ENCODE measurements at places on chromosomes 16 and 17.

DNA sequence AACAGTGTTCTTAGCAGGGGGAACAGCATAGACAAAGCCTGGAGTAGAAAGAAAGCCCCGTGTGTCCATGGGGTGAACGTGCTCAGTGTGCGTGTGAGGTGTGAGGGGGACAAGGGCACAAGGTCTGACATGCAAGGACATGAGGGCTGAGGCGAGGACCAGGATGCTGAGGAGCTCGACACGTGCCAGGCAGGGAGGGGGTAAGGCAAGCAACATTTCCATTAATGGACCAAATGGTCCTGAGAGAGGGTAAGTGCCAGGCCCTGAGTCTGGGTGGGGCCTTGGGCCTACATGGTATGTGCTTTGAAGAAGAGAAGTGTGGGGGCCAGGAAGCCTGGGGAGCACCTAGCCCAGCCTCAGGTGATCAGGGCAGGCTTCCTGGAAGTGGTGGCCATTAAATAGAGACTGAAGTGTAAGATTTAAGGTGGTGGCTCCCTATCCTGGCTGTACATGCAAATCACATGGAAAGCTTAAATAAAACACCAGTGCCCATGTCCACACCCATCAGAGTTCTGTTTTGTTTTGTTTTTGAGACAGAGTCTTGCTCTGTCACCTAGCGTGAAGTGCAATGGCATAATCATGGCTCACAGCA, 29.3 kb downstream of the ADCY7 start:
- DNase-seq: no peak

DNA sequence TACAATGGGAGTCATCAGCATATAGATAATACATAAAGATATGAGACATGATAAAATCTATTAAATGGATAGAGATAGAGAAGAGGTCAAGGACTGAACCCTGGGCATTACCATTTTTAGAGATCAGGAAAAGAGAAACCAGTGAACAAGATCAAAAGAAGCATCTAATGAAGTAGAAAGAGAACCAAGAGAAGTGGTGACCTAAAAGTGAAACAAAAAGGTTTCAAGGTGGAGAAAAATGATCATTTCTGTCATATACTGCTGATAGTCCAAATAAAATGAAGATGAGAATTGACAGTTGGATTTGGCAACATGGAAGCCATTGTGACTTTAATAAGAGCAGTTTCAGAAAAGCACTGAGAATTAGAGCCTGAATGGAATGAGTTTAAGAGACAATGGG, 165.1 kb downstream of the PPM1E start:
- DNase-seq: no peak

- DNase-seq: no peak
Observed at GRCh38 chr17:70820276-70820675, 650.9 kb downstream of the KCNJ2 start.

DNA sequence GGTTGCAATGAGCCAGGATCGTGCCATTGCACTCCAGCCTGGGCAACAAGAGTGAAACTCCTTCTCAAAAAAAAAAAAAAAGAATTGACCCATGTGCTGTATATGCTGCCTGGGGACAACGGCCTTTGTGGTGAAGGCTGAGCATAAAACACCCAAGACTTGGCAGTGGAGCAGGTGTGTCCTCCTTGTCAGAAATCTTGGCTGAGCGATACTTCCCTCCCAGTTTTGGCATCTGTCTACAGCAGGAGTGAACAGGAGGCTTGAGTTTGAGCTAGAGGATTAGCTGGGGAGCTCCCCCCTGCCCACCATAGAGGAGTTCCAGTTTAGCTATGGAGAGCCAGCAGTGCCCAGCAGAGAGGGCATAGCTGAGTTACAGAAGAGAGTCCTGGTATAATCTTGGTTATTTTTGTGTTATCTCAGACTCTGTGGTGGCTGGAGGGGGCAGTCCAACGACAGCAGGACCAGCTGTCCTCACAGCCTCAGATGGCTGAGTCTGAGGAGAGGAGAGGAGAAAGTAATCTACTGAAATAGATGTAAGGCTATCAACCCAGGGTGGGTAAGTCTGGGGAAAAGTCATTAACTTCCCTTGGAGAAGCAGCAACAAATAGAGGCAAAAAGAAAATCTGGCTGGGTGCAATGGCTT, 18.4 kb downstream of the SP2 start:
- no peak for DNase-seq

GRCh38 chr17:21213638-21214014, 335 bp downstream of the TMEM11 start:
- peak; percentile 75 for DNase-seq

DNA sequence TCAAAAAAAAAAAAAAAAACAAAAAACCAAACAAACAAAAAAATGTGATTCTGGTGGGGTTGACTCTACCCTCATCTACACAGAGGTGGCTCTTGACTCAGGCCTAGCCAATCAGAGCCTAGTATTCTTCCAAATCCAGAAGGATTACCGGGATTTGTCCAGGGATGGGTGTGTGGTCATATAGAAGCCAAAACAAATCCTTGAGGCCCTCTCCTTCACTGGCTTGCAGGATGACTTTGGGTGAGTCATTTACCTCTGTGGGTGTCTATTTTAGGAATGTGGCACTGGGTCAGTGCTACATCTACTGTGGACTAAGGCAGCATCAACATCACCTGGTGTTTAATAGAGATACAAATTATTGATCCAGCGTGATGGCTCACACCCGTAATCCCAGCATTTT, 93.2 kb upstream of the RBBP6 start:
- no peak for DNase-seq

GRCh38 chr17:47813512-47814031, 8.0 kb downstream of the OSBPL7 start:
- DNase-seq: no peak

- DNase-seq: no peak
Observed at GRCh38 chr16:86892509-86892908, 314.2 kb downstream of the FOXL1 start.

- DNase-seq: peak; percentile 19
Observed at GRCh38 chr16:27920391-27920891, 143.1 kb downstream of the GSG1L start.

DNA sequence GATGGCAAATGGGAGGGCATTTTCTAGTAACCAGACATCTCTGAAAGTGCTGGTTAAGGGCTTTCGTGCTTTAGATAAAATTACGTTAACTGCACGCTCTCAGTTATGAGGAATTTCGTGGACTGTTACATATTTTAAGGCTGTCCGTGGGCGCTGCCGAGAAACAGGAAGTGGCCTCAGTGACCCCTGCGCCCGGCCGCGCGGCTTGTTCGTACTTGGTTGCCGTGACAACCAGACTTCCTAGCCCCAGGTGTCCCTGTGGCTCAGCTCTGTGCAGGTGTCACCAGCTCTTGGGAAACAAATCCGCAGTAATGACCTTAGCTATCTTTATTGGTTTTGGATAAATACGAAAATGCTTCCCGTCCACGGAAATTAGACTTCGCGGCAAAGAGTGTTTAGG, 52.7 kb downstream of the LMF1 start:
- DNase-seq: peak; percentile 30

DNA sequence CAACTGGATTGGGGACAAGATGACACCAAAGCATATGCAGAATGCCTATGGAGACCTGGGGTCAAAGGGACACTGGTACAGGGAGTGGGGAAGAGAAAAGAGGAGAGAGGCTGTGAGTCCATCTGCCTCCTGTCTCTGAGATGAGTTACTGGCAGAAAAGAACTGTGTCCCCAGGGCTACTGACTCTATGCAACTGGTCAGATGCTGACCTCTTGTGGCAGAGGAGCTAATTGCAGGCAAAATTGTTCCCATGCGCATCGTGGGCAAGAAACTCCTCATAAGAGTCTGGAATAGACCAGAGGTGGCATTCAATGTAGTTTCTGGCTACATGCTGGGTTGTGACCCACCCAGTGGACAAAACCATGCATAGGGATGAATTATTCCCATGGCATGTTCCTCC, 26.1 kb upstream of the MLKL start:
- DNase-seq: no peak

- no peak for DNase-seq
Observed at GRCh38 chr17:49775546-49776260, 11.8 kb upstream of the FAM117A start.

- no peak for DNase-seq
Observed at GRCh38 chr17:8413938-8414337, 16.3 kb upstream of the RNF222 start.

DNA sequence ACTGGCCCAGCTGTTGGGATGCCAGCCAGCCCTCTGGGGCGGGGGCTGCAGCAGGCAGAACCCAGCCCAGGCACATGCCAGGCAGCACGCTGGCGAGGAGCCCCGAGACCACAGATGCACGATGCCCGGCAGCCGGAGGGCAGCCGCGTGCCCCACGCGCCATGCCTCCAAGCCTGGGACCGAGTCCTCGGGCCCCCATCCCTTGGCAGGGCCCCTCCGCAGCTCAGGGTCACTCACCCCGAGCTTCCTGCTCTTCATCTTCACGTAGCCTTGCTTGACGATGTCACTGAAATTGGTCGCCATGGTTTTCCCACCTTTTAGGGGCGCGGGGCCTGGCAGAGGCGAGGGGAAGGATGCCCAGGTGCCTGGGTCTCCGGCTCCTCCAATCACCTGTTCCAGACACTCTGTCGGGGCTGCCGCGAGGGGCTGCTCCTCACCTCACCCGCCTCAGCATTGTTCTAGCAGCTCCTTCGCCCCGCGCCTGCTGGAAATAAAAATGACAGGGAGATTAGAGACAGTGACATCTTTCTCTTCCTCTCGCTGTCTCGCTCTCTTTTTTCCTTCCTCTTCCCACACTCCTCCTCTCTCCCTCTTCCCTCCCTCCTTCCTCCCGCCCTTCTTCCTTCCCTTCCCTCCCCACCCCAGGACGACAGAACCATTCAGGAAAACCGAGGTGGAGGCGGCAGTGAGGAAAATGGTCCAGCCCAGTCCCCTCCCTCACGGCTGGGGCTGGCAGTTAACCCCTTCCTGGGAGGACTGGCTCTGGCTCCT, 6.9 kb downstream of the DOK4 start:
- DNase-seq: peak; percentile 77

- no peak for DNase-seq
Observed at GRCh38 chr17:43570518-43570928, 24.4 kb upstream of the ETV4 start.

DNA sequence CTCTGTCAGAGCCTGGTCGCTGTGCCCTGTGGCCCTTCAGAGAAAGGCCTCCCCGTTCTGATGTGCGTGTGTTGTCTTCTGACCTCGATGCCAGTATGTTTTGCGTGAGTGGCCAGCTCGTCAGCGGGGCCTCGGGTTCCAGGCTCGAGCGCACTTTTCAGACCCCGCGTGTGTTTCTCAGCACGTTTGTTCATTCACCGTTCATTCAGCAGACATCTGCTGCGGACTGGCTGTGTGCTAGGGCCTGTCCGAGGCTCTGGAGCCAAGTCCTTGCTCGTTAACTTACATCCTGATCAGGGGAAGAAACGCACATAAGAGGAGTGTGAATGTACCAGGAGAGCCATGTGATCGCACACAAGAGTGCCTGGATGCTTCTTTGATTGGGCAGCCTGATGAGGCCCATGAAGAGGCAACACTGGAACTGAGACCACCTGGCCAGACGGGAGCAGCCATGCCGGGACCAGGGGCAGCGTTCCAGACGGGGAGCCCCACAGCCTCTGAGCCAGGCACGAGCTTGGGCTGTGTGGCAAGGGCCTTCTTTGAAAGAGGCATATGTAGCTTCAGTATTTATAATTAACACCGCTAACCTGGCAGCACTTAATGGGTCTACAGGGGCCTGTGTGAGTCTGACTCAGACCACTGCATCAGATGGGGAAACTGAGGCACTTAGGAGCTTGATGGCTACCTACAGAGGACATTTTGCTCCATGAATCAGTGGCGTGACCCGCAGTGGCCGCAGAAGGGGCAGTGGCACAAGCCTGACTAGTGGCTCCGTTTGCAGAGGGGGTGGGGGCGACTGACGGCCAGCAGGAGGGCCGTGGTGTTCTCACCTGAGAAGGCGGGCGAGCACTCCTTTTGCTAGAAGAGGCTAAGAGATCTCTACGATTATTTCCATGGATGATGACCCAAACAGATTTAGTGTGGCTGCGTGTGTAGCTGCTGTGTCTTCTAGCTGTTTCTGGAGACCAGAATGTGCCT, 187.9 kb upstream of the CHMP6 start:
- no peak for DNase-seq

DNA sequence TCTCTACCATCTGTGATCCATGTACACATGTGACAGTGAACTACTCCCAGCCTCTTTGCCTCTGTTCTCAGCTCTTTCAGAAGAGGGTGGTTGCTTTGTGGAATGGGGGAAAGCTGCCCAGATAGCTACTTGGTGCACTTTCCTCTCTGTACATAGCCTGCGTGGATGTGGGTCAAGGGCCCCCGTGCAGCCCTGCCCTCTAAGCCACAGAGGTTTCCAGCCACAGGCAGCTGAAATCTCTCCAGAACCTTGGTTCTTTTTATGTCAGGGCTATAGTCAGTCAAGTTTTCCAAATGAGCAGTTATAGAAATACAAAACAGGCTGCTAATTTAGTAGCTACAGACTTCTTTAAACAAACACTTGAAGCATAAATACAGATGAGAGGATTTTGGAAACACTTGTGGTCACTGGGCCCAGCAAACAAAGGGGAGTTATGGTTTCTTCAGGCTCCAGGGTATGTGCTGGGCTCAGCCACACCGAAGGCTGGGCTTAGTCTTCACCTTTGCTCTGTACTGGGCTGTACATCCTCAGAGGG, 199.7 kb upstream of the ASIC2 start:
- no peak for DNase-seq

GRCh38 chr16:68082629-68083238, 2.4 kb upstream of the NFATC3 start:
- no peak for DNase-seq

DNA sequence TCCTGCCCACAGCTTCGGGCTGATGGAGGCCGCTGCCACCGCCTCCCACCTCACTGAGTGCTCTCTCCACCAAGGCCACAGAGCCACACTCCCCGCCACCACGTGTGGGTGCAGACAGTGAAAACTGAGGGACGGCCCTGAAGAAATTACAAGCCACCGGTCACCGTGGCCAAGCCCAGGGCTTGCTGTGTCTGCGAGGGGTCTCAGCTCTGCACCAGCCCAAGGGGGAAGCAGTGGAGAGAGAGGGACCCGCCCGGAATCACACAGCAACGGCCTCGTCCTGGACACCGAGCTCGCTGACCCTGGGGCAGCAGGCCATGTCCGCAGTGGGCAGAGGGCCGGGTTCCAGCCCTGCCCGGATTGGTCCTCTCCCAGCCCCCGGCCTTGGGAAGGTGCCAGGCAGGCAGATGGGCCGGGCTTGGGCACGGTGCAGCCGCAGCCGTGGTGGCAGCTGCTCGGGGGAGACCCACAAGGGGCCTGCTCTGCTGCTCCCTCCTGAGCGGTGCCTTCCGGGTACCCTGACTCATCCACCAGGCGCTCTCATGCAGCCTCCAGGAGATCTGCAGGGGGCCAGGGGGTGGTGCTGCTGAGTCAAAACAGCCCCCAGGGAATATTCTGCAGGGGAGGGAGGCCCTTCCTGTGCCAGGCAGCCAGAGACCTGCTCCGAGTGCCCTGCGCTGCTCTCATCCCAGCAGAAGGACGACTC, 52.0 kb downstream of the CBFA2T3 start:
- DNase-seq: peak; percentile 76

- DNase-seq: no peak
Observed at GRCh38 chr16:2180962-2181923, 15.2 kb downstream of the CASKIN1 start.
